ENCODE measurements at places on chromosomes 1 and 21.

- no peak for DNase-seq
Observed at GRCh38 chr1:167651161-167651693, 21.2 kb downstream of the RCSD1 start.

DNA sequence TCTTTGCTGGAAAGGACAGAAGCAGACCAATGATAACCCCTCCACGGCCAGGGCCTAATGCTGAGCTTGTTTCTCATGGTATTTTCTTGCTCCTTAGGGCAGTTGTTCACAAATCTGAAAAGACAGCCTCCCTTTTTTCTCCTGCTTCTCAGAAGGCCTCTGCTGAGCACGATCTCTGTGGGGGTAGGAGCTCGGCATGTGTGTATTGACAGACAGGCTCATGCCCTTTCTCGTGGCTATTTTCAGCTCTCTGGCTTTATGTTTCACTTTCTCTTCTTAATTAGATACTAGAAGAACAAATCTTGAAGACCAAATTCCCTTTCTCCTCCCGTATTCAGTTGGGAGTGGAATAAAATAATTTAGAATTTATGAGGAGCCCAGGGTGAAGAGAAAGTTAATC is 768 bp upstream of the RIIAD1 start:
- DNase-seq, result peak; percentile 42

- DNase-seq, result no peak
Observed at GRCh38 chr1:48947761-48948537, 171.3 kb upstream of the BEND5 start.

DNA sequence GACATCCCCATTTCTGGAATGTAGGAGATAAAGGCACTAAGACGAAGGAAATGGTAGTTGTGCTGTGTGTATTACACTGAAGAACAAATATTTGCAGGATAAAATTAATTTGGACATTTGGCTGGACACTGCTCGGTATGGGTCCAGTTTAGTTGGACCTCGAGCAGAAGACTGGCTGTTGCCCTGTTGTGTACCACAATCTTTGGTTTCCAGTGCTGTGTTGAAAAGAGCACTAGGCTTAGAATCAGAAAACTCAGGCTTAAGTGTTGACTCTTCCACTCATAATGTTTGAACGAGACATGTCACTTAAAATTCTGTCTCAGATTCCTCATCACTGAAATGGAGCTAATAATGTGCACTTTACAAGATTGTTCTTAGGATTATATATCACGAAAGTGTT is 1.2 kb upstream of the ARPC5 start:
- no peak for DNase-seq

- no peak for DNase-seq
Observed at GRCh38 chr1:200096774-200097173, 69.3 kb downstream of the NR5A2 start.

GRCh38 chr1:116314305-116314919 is 58.6 kb upstream of the ATP1A1 start:
- no peak for DNase-seq

DNA sequence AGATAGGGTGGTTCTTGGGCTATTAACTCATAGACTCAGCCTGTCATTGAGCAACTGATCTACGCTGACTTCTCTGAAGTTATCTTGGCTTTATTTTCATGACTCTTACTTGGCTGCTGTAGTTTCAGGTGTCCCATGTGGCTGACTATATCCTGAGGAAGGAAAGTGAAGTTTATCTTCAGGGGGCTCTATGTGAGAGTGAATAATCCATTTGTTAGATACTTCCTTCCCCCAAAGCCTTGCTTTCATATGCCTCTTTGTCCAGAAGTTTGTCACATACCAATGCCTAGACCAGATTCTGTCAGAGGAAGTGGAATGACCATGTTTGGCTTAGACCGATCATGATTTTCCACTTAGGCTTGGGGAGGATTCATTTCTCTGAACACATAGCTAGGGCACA is 27.9 kb upstream of the C1orf87 start:
- no peak for DNase-seq

DNA sequence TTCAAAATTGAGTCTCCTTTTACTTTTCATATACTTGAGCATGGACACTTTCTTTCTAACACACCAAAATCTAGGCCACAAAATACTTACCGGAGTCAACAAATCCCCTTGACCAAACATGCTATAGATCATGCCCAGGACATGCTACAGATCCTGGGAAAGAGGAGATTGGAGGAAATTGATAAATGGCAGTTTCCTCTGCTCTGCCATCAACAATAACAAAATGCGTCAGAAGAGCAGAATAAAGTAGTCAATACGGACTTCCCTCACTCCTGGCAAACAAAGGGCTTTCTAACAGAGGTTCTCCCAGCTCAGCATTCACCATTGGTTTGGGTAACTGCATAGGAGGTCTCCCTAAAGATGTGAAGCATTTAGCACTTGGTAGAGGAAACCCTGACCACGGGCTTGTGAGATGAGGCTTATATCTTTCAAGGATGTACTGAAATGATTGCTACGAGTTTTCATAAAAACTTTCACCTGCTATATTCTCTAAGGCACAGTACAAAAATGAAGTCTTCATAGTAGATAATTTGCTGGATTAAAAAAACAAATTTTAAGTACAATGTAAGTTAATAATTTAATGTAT is 283.8 kb upstream of the RUNX1 start:
- no peak for DNase-seq

DNA sequence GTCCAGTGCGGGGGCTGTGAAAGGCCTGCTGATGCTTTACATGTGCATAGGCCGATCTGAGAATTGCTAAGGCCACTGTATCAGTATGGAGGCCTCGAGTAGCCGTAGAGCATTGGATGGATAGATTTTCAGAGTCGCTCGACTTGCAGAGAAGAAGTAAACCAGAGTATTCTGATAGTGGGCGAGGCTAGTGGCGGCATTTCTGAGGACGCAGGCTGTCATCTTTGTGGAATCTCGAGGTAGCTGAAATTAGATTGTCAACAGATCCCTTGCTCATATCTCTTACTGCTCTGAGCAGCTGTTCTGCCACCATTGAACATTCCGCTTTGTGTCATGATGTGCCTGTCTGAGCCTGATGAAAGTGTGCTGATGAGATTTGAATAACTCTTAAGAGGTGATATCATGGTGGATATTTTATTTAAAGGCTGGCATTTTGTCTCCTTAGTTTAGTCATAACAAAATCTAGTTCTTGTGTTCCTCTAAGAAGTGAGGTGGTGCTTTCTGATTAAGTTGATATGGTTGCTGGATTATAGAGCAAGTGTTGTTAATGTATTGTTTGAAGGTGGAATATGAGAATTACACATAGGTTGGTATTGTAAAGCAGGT is 1.5 kb downstream of the KIF1B start:
- peak; percentile 66 for DNase-seq

DNA sequence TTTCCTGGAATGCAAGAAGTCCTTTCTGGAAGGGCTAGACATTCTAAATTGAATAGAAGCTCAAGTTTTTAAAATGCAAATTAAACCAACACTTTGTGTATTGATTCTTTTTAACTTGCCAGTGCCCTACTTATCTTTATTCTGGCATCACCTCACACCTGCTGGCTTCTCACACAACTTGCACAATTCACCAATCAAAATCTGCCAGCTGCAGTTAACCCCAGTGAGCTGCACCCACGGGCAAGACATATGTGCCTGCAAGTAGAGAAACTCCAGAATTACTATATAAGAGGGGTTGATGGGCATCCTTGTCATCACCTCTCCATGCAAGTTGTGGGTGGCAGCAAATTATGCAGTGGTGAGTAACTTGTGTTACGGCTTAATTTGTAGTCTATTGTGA is 11.7 kb upstream of the PLPPR4 start:
- no peak for DNase-seq

- no peak for DNase-seq
Observed at GRCh38 chr1:1809489-1809888, 31.2 kb upstream of the NADK start.

GRCh38 chr1:46246548-46247435 is 771 bp upstream of the RAD54L start:
- peak; percentile 69 for DNase-seq

- DNase-seq, result no peak
Observed at GRCh38 chr1:32743380-32744070, 41.0 kb upstream of the SYNC start.

- no peak for DNase-seq
Observed at GRCh38 chr1:16127676-16128337, 28.1 kb downstream of the EPHA2 start.

DNA sequence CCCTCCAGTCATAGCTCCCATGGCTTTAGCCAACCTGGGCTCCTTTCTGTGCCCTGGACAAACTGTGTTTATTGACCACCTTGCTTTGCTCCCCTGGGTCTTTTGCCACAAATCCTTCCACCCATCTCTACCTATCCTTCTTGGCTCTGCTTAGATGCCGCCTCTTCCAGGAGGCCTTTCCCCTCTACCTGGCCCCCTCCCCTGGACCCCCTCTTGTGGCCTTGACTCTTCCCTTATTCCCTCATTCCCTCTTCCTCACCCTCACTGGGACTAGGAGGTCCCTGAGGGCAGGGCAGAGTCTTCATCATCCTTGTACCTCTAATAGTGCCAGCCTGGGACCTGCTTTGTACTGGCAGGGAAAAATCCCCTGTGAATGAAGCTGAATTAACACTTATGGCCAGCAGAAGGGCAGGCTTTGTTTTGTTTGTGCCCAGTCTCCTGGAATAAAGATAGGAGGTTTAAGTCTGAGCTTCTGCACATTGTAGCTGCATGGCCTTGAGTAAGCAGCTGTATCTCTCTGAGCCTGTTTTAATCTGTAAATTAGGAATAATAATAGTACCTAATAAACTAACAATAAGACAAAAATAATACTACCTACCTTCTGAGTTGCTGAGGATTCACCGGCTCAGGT is 13.7 kb downstream of the PTPRU start:
- peak; percentile 18 for DNase-seq

DNA sequence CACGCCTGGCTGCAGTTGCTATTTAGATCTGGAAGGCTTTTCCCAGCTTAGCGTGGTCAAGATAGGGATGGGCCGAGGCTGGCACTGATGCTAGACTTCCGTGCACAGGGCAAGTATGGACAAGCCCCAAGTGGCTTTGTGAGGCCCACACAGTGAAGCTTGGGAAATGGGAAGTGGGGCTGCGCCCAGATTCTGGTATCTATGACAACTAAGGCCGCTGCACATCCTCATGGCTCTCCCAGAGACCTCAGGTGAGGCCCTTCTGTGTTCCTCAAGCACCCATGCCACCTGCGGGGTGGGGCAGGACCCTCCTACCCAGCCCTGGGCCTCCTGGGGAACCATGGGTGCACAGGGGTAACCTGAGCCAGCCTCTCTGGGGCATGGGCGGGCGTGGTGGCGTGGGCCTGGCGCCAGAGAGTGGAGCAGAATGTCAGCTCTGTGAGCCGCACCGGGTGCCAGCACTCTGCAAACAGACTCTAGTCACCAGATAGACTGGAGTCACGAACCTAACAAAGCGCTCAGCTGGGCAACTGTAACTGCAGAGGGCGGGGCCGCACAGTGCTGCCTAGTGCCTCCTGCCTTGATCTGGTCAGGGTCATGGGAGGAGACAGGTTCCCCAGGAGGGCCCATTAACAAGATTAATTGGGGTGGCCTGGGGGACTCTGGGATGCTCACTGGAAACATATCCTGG is 46.4 kb downstream of the ELF3 start:
- DNase-seq, result no peak

GRCh38 chr1:201732351-201732750 is 96.6 kb upstream of the IPO9 start:
- DNase-seq, result peak; percentile 73

GRCh38 chr1:24896596-24897262 is 33.3 kb downstream of the RUNX3 start:
- no peak for DNase-seq

DNA sequence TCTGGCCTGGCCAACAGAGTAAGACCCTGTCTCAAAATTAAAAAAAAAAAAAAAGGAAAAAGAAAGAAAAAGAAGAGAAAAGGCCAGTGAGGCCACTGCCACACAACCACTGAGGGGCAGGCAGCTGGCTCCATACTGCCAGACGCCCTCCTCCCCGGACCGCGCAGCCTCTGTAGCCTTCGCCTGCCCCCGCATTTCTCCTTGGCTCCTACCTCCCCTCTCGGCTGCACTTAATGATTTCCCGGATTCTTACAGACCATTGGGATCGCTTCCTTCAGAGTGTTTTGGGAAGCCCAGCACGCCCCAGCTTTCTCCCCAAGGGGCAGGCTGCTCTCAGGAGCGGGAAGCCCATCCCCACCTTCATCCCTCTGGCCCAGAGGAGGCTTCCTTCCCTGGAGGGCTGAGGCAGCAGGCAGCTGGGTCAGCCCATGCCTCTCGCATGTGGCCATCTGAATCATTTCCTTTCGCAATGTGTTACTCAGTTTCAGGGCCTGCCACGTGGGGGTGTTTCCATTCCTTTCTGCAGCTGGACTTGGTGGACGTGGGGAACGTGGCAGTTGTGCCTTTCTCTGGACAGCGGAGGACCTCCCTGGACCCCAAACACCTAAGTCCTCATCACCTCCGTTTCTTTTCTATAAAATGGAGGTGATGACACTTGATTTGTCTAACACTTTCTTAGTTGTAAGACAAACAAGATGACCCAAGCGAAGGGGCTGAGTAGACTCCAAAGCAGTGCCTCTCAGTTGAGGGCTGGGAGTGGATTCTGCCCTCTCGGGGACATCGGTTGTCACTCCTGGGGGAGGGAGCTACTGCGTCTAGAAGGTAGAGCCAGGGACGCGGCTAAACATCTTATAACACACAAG is 2.3 kb downstream of the SLC2A5 start:
- DNase-seq, result peak; percentile 95

GRCh38 chr1:91501523-91501851 is 836 bp downstream of the CDC7 start:
- peak; percentile 55 for DNase-seq

DNA sequence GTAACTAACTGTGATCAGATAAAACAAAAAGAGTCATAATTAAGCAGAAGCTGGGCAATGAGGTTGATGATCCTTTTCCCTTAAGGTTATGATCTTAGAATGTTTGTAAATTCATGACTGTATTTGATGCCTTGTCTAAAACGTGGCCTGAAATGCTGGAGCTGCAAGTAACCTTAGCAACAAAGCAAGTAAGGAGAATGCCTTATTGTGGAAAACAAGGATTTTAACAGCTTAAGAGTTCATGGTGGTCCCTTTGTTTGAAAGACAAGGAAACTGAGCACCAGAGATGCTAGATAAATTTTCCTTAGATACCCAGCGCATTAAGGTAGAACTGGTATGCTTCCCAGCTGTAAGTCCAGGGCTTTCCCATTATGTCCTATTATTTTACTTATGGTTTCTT is 25.7 kb upstream of the XPR1 start:
- DNase-seq, result no peak

- DNase-seq, result no peak
Observed at GRCh38 chr1:225748529-225748928, 29.1 kb upstream of the SRP9 start.

GRCh38 chr21:44523567-44524413 is 16.2 kb downstream of the KRTAP10-1 start:
- no peak for DNase-seq

GRCh38 chr1:184270556-184270955 is 116.3 kb upstream of the C1orf21 start:
- DNase-seq, result peak; percentile 51

GRCh38 chr1:19515201-19515600 is 29.9 kb upstream of the CAPZB start:
- DNase-seq, result no peak

DNA sequence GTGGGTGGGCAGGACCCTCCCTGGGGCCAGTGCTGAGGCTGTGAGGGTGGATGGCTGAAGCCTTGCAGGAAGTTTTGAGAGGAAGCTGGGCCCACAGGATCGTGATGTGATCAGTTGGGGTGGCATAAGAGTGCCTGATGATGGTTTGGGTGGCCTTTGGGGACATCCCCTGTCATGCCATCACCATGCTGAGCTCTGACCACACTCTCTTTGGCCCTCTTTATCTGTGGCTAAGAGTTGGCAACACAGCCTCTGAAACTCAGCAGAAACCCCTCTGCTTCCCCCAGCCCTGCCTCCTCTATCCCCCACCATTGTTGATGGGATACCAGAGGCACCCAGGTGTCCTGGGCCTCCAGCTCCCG is 19.8 kb downstream of the MIIP start:
- no peak for DNase-seq

- DNase-seq, result no peak
Observed at GRCh38 chr1:78304761-78305160, 186.0 kb upstream of the PTGFR start.

Measured in iris pigment epithelial cell (primary cell).